ENCODE measurements at places on chromosomes 4 and X.

- no peak for DNase-seq
Observed at GRCh38 chrX:17154001-17154400, 207.5 kb downstream of the REPS2 start.

DNA sequence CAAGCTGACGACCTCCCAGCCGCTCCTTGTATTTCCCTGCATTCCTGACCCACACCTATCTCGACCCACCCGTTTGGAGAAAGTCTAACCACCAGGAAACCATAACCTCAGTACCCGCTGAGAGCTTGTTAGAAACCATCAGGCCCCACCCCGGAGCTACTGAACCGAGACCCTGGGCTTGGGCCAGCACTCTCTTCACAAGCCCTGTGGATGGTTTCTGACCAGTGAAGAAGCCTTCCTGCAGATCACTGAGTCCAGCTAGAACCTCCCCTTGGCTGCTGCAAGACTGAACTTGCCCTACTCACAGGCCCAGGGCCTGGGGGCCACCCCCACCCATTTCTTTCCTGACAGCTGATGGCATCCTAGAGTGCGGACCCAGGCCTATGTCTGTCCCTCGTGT lies 26.6 kb upstream of the ZNF185 start:
- no peak for DNase-seq

DNA sequence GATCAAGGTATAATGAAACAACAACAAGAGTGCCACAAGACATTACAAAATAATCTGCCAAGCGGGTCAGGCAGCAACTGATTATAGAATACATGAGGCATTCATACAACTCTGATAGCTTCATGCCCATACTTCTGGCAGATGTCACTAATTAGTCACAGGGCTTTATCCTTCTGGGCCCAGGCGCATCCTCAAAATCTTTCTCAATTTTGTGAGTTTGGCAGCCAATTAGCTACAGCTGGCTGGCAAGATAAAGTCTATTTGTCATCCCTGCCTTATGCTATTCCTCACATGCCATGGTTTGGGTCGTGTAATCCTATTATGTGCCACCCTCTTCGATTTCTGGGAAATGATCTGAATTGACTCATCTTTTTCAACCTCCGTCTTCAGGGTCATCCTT lies 254.3 kb downstream of the PACRGL start:
- DNase-seq = no peak

- no peak for DNase-seq
Observed at GRCh38 chr4:171668403-171668802, 144.8 kb upstream of the GALNTL6 start.

DNA sequence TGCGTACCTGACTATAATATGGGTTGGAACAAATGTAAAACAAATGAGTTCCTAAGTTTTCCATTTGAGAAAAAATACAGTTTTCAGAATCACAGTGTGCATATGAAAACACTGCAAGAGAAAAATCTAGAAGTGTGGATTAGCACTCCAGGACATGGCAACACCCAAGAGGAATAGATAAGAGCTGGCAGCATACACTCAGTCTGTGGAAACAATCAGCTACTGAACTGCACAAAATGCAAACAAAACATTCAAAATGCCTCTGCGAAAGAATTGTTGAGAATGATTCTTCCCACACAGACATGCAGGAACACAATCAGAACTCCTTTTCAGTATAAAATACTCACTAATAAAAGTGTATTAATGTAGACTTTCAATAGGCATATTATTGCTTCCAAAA lies 39.9 kb downstream of the ATP8A1 start:
- no peak for DNase-seq

DNA sequence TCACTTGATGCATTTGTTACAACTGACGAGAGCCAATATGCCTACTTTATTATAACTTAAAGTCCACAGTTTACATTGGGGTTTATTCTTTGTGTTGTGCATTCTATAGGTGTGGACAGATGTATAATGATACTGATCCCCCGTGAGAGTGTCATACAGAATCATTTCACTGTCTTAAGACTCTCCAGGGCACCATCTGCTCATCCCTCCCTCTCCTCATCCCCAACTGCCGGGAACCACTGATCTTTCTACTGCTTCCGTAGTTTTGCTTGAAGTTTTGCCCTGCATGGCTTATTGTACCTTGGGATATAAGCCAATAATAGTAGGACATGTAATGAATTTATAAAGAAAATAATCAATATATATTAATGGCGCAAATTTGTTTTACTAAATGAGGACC lies 137.8 kb upstream of the MSX1 start:
- DNase-seq = no peak

DNA sequence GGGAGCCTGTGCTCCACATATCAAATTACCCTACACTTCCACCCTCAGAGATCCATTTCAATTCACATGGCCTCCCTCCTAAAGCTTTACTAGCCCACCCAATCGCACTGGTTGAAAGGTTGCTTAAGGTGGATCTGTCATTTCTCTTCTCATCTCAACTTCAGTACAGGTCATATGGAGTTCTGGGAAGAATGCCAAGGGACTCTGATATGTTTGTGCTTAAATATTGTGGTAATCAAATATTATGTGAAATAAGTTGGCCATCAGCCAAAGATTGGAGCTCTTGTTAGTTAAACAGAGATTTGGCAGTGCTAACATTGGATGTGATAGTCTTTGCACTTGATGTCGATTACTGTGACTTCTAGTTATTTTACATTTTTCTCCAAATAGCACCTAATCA lies 20.5 kb downstream of the SEPTIN6 start:
- DNase-seq = no peak

DNA sequence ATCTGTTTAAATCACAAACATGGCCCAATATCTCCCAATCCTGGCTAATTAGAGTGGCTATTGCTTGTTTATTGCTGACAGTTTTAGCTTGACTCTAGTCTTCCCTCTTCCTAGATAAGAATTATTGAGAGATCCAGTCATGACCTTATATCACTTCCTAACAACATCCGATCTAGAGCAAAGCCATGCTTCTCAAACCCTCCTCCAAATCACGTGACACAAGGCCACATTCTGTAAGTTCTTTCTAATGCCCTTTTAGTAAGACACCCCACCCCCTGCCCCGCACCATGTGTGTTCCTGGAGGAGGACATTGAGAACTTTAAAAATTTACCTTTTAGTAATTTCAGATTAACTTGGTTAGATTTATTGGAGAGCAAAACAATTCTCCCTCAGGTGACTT lies 40.6 kb upstream of the RASSF6 start:
- DNase-seq = no peak
